ENCODE measurements at places on chromosomes 2 and 18.

GRCh38 chr2:11710632-11711353 is 35.6 kb upstream of the LPIN1 start:
- DNase-seq = no peak

- DNase-seq = no peak
Measured at GRCh38 chr2:217789736-217790181, 213.0 kb downstream of the TNS1 start.

GRCh38 chr2:73114273-73114867 is 1.6 kb upstream of the RAB11FIP5 start:
- no peak for DNase-seq

DNA sequence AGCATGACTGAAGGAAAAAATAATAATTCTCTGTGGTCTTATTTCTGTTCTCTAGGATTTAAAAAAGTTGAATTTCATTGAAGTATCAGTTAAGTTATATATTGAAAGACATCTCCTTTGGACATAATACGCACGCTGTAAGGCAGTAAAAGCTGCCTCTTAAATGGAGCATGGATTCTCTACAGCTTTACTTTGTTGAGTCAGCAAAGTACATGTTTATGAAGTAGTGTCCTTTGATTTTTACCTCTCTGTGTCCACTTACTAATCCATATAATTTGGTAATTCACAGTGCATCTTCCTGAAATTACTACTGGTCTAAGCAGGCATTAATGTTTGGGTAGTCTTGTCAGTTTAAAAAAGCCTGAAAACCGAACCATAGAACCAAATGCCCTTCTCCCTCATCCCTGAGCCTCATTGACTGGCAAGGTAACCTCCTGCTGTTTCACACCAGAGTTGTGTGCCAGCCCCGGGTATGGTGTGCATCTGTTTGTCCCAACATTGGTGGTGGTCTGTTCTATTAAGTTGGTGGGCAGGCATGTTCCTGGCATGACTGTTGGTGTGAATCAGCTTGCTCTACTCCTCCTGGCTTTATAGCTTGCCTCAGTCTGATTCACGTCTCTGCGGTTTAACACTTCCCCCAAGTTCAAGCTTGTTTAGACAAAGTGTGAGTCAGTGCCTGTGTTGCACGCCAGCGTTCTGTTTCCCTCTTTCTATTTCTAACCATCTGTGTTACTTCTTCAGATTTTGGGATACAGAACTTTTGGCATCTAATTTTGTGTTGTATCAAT is 71.0 kb upstream of the ITM2C start:
- DNase-seq = no peak

GRCh38 chr18:66432636-66433035 is 171.3 kb downstream of the CDH19 start:
- no peak for DNase-seq

DNA sequence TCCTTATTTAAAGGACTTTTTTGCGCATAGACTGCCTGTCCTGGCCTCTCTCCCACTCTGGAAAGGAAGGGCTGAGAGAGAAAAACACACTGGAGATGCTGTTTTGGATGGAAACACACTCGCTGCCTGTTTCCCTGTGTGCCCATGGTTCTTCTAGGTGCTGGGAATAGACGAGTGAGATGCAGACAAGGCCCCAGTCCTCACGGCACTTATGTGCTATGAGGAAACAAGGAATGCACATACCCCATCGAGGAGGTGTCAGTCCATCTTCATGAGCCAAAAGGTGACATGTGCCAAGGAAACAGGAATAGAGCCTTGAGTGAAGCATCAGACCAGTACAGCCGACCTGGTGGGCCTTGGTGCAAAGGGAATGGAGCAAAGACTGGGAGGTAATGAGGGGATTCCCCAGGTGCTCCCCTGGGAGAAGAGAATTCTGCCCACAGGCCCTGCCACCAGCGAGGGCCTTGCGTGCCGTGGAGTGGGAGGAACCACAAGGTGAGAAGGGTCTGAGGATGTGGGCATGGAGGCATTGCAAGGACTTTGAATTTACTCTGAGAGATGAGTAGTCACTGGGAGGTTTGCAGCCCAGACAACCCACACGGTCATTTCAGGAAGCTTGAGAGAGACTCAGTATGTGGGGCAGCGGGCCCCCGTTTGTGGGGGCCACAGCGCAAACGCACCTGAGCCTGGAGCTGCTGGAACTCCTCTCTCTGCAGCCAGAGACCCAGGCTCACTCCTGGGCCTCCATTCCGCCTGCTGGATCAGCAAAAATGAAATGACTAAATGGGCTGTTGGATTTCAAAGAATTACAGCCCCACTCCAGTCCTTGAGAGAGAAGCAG is 197.5 kb upstream of the COPS8 start:
- no peak for DNase-seq

GRCh38 chr2:191839918-191840804 is 6.7 kb downstream of the CAVIN2 start:
- no peak for DNase-seq

GRCh38 chr18:22900558-22901238 is 32.4 kb upstream of the RBBP8 start:
- no peak for DNase-seq

DNA sequence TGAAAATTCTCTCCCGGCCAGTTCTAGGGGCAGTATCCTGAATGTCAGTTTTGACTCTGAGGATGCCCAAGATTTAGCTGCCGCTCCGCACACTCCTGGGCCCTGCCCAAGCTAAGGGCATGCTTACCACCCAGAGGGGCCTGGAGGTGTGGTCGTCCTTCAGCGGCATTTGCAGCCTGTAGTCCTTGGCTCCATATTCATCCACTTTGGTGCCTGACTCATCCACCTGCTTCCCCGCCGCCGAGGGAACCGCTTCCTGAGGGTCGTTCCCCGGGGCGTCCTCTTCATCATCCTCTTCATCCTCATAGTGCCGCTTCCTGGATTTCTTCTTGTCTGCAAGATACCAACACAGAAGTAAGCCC is 577 bp downstream of the ERCC3 start:
- no peak for DNase-seq

Measured in cortex of kidney (tissue), 1 donor.